ENCODE measurements at places on chromosomes 2 and 18.

DNA sequence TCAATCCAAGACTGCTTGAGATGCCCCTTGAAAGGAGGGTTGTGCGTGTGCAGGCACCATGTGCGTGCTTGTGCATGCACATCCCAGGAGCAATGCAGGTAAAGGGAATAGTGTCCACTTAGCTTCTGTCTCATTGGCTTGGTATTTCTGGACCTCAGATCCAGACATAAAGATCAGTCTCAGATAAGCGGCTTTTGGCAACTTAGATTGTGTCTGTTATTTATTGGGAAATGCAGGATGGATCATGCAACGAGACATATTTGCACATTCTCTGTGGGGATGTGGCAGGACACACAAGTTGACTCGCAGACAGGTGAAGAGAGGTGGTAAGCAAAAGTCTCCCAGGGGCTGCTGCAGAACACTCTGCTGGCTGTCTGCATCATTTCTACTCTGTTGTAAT, 67.9 kb downstream of the SETBP1 start:
- no peak for ATAC-seq

DNA sequence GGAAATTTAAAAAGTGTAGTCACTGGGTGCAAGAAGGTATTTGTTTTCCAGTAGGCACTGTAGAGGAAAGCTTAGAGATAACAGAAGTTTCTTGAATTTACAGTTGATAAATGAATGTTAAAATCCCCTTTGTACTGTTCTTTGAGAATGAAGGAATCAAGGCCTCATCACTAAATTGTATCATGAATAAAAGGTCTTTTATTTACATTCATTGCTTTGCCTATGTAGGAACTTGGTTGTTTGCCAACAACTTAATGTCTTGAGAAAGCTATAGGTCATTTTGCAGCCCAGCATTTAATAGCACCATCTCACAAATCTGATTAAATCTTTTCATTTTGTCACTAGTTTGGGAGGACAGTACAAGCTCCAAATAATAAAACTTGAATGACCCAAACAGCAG, 213.9 kb upstream of the ITGA4 start:
- no peak for ATAC-seq

DNA sequence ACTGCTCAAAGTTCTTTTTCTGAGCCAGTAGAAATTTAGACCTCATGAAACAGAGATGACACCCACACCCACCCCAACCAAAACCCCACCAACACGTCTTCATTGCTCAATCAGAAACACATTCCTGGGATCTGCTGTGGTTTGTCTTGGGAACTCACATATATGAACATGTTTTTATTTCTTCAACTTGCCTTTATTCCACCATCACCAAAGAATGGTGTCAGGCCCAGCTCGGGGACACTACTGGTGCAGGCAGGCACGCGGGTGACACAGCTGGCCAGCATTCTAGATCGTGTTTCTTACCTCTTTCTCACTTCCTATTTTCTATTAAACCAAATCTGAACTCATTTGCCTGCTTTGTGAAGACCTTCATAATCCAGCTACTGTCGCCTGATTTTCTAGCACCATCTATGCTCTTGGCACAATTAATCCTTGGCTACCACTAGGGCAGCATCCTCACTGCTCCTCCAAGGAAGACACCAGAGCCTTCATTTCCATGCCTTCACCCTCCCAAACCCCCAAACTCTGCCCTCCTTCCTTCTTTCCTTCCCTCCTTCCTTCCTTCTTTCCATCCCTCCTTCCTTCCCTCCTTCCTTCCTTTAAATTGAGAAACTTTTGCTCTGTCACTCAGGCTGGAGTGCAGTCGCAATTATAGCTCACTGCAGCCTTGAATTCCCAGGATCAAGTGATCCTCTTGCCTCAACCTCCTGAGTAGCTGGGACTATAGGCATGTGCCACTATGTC, 157.1 kb downstream of the BCL2 start:
- no peak for ATAC-seq

DNA sequence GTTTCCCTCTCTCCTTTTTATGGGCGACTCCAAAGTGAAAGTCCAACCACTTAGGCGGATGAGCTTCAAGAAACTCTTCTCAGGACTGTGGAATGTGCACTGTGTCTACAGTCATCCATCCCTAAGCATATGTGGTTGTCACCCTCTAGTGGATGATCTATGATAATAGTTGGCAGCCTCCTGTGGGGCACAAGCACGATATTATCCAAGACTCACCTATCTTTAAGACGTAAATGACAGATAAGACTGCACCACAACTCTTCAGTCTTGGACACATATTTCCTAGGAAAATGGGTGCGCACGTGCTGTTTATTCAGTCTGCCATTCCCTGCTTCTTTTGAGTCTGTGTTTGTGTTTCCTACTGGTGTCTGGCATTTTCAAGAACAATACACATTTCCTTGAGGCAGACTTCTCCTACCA, 145.5 kb upstream of the CTAGE1 start:
- ATAC-seq, result no peak

DNA sequence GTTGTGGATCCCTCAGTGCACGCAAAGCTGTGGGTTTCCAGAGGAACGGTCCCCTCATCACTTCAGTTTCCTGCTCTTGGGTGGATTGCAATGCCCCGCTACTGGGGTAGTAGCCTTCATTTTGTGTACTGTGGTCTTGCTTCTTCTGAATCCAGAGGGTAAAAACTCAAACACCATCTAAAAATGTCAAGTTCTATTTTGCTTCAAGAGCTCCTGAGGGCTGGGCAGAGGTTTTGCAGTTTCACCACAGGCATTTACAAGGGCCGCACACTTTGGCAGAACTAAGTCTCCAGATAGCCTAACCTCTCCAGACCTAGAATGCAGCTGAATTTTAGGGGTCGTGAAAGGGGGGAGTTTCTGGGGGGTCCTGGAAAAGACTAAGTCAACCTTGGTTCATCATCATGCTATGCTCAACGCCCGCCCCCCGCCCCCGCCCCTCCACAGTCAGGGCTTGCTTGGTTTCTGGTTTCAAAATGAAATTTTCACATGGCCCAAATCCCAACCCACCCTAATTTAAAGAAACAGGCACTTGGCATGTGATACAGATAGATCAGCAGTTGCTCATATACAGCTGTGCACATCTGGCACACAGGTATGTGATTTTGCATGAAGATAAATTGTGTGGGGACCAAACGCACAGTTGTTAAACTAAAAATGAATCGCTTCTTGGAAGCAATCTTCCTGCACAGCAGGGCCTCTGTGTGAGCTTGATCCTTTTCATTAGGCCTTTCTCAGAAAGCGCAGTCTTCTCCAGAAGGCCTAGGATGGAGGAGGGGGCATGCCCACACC, 329.6 kb downstream of the OSR1 start:
- ATAC-seq, result no peak

GRCh38 chr2:190785334-190785733, 95.3 kb upstream of the GLS start:
- peak; percentile 77 for ATAC-seq

DNA sequence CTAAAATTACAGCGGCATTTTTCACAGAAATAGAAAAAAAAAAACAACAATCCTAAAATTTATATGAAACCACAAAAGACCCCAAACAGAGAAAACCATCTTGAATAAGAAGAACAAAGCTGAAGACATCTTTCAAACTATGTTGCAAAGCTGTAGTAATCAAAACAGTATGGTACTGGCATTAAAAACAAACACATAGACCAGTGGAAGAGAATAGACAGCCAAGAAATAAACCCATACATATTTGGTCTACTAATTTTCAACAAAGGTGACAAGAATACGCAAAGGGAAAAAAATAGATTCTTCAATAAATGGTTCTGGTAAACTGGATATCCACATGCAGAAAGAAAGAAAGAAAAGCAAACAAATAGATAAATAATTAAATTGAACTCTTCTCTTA, 9.0 kb upstream of the CCDC150 start:
- ATAC-seq, result no peak

- no peak for ATAC-seq
These were observed 54.7 kb upstream of the RNU4ATAC start for GRCh38 chr2:121475811-121476571.

DNA sequence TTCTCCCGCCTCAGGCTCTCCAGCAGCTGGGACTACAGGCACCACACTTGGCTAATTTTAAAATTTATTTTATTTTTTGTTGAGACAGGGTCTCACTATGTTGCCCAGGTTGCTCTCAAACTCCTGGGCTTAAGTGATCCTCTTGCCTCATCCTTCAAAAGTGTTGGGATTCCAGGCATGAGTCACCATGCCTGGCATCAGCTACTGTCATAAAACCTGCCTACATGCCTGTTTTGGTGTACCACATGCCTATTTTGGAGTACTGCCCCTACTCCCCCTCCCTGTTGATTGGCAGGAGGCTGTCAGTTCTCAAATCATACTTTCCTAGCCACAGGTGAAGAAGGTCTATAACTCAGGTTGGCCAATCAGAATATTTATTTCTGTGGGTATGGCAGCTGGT, 64.0 kb downstream of the CHST9 start:
- no peak for ATAC-seq

DNA sequence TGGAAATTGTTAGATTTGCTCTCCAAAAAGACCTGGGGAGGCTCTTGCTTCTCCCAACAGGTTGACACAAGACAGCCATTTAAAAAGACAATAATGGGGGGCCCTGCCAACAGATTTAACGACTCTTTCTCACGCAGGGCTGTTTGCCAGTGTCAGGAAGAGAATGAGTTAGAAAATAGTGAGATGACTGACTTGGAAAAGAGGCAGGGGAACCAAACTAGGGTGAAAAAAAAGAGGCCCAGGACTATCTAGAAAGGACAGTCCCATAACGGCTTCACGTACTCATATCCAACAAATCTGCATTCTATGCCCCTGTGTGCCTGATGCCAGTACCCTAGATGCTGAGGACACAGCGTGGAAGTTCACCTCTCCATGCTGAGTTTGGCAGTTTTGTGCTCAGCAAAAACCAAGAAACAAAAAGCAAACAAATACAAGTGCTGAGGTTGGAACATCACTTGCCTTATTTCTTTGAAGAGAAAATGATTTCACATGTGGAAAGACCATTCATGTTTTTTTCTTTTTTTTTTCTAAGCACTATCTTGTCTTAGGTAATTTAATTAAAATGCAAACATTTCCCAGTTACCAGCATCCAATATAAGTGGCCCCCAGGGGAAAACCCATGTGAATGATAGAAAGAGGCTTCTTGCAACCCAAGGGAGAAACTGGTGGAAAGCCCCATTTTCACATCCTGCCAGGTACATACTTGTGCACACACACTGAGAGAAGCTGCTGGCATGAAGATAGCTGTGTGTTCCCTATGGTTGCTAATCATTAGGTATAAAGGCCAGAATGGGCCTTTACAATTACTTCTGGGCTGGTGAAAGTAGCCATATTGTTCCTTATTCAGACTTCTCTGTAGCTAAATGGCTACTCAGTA, 10.6 kb upstream of the WIPF1 start:
- peak; percentile 78 for ATAC-seq

- ATAC-seq, result no peak
These were observed 15.4 kb upstream of the STAT4 start for GRCh38 chr2:191166111-191166755.

Measured in activated CD4-positive, CD25-positive, alpha-beta regulatory T cell treated with anti-CD3 and anti-CD28 coated beads, Interleukin-2, amount 50 U/mL, for 24 hours (primary cell).